Lung (tissue), 17 donors: ENCODE measurements at places on chromosomes 2 and 18. TPM values are rescaled to one million over a fixed set of nuclear protein-coding genes. Genes with fewer than 3 reads are reported as not detected.

STAT4 gene
- 4.6 TPM for total RNA-seq

ELMOD3 gene
- total RNA-seq, result 26.5 TPM

CYP27A1 gene
- total RNA-seq, result 110 TPM

M1AP gene
- total RNA-seq, result 0.94 TPM

VWA3B gene
- total RNA-seq, result 17.8 TPM

DNAJC5G gene
- not detected for total RNA-seq

ERFE gene
- 0.52 TPM for total RNA-seq

COL3A1 gene
- total RNA-seq, result 528 TPM

IHH gene
- total RNA-seq, result 4.4 TPM

SYT4 gene
- total RNA-seq, result 0.61 TPM

CTDP1 gene
- total RNA-seq, result 21.4 TPM

ZDBF2 gene
- 13.7 TPM for total RNA-seq

CDH7 gene
- total RNA-seq, result 0.40 TPM

VIT gene
- total RNA-seq, result 0.46 TPM

- H3K4me1 ChIP-seq, result peaks cover 5% of the 10 kb centered on the region
- no peaks in the 10 kb centered on the region for H3K27me3 ChIP-seq
- no peak overlapping the region for H3K4me3 ChIP-seq
- H3K27ac ChIP-seq, result no peak overlapping the region
- no peaks in the 10 kb centered on the region for H3K36me3 ChIP-seq
- DNase-seq, result no peak
These were observed 6.9 kb downstream of the SNORC start for GRCh38 chr2:232876978-232877441.

DNA sequence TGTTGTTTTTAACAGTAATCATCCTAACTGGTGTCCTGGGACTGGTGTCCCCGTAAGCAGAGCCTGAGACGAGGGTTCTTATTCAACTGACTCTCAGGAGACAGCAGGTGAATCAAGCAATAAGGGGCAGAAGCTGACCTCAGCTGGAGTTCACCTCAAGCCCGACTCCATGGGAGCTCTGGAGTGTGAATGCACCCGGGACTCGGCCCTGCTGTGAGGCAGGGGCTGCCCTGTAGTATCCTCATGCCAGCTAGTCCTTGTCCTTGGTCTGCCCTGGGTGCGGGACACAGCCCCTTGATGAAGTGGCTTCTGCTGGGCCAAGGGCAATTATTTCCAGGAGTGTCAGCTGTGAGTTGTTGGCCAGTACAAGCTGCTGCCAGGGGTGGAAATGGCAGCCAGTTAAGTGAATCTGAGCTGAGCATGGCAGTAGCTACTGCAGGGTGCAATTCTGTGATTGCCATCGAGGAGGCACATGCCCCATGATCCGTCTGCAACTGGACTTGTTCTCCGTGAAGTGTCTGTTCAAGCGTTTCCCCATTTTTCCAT, 54.9 kb upstream of the OTOS start:
- H3K27me3 ChIP-seq, result peaks cover 6% of the 10 kb centered on the region
- H3K36me3 ChIP-seq, result no peaks in the 10 kb centered on the region
- DNase-seq, result no peak
- no peak overlapping the region for H3K4me3 ChIP-seq
- H3K27ac ChIP-seq, result no peak overlapping the region

GRCh38 chr2:86072271-86072858, 33.3 kb downstream of the POLR1A start:
- peaks cover 7% of the 10 kb centered on the region for H3K4me1 ChIP-seq
- no peak for DNase-seq
- peak overlapping the region; percentile 76 for H3K27ac ChIP-seq

DNA sequence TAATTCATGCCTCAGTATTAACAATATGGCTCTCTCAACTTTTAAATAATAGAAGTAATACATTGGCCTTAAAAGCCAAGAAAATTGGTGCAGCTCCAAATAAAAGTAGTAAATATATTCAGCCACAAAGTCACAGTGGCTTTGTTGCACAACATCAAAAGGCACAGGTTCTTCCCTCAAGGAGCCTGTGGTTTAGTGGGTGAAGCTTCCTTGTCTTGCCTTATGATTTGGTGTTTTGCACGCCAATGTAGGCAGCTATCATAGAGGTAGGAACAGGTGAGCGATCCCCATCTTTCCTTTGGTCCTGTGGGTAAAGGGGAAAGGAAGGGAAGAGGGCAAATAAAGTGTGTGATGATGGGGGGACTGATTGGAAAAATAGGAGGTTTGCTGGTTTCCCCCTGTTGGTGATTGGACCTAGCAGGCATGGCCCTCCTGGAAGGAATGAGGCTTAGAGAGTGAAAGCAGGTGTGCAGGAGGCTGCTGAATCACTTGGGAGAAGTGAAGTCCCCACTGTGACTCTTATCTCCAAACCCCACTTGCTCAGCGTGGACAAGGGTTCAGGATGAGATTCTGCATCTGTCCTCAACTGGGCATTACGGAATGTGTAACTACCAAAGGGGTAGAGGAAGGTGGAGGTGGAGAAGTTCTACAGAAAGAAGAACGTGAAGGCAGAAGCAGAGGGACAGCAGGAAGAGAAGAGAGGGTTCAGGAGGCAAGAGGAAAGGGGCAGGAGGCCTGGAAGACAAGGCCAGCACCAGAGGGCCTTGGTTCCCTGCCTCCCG, 20.1 kb upstream of the TNP1 start:
- DNase-seq, result no peak
- no peaks in the 10 kb centered on the region for H3K36me3 ChIP-seq
- H3K4me3 ChIP-seq, result no peak overlapping the region

DNA sequence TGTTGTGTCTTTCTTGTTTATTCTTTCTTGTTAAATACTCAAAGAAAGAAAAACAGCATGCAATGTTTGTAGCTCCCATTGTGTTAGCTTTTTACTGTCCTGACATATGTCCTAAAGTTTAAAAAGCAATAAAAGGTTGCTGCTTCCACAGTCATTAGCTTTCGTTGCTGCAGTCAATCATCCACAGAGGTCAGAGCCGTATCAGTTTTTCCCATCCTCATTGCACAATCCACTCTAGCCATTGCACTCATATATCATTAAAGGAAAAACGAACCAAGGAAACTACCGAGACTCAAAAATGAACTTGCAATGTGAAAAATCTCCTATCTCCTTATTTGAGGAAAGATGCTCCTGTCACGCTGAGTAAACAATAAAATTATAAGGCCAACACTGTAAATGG, 954.1 kb downstream of the DPP10 start:
- H3K27ac ChIP-seq, result no peak overlapping the region
- H3K27me3 ChIP-seq, result no peaks in the 10 kb centered on the region
- H3K4me1 ChIP-seq, result no peaks in the 10 kb centered on the region
- no peak overlapping the region for H3K4me3 ChIP-seq
- H3K36me3 ChIP-seq, result no peaks in the 10 kb centered on the region

- no peak overlapping the region for H3K4me3 ChIP-seq
- no peak overlapping the region for H3K27ac ChIP-seq
- DNase-seq, result peak; percentile 65
- no peaks in the 10 kb centered on the region for H3K27me3 ChIP-seq
- H3K4me1 ChIP-seq, result no peaks in the 10 kb centered on the region
These were observed 272.7 kb upstream of the DOK6 start for GRCh38 chr18:69127873-69128500.

GRCh38 chr2:197383825-197384224, 51.0 kb downstream of the SF3B1 start:
- no peaks in the 10 kb centered on the region for H3K36me3 ChIP-seq
- H3K27me3 ChIP-seq, result no peaks in the 10 kb centered on the region
- no peak overlapping the region for H3K4me3 ChIP-seq

GRCh38 chr18:31648966-31649429, 35.4 kb downstream of the B4GALT6 start:
- DNase-seq, result no peak
- no peak overlapping the region for H3K4me3 ChIP-seq
- H3K4me1 ChIP-seq, result no peaks in the 10 kb centered on the region
- H3K27ac ChIP-seq, result no peak overlapping the region

GRCh38 chr2:216916956-216917650, 57.2 kb upstream of the TNP1 start:
- H3K4me1 ChIP-seq, result no peaks in the 10 kb centered on the region
- no peak overlapping the region for H3K4me3 ChIP-seq
- H3K27ac ChIP-seq, result no peak overlapping the region
- no peaks in the 10 kb centered on the region for H3K36me3 ChIP-seq

GRCh38 chr2:100831831-100832230, 11.9 kb downstream of the NPAS2 start:
- no peak overlapping the region for H3K4me3 ChIP-seq
- H3K27me3 ChIP-seq, result no peaks in the 10 kb centered on the region
- H3K4me1 ChIP-seq, result peaks cover 5% of the 10 kb centered on the region

DNA sequence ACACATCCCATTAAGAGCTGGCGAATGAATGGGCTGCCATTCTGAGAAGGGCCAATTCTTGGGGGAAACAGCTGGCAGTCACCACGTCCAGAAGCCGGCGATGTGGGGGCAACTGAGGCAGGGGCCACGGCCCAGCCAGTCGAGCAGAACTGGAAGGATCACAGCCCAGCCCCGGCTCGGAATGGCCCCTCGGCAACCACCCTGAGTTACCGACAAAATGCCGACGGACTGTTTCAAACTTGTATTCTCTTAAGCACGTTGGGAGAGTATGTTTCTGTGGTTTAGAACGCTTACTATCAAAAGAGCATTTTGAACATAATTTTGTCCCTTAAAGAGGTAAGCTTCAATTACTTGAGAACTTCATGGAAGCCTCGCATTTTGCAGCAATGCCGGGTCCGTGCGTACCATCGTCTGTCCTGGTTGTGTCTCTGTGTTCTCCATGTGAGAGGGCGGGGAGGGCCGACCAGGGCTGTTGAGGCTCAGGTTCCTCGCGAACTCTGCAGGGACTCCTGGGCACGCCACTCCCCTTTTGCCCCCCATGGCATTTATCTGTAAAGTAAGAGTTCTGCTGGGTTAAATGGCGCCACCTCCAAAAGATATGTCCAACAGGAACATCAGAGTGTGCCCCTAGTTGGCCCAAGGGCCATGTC, 155.9 kb downstream of the TWIST2 start:
- H3K36me3 ChIP-seq, result no peaks in the 10 kb centered on the region
- H3K27me3 ChIP-seq, result no peaks in the 10 kb centered on the region
- no peak overlapping the region for H3K27ac ChIP-seq
- peaks cover 2% of the 10 kb centered on the region for H3K4me1 ChIP-seq
- no peak overlapping the region for H3K4me3 ChIP-seq

- H3K4me1 ChIP-seq, result no peaks in the 10 kb centered on the region
- H3K27ac ChIP-seq, result no peak overlapping the region
- no peaks in the 10 kb centered on the region for H3K36me3 ChIP-seq
- H3K27me3 ChIP-seq, result no peaks in the 10 kb centered on the region
- DNase-seq, result no peak
These were observed 64.2 kb downstream of the SNTG2 start for GRCh38 chr2:1014802-1015201.

GRCh38 chr2:62204998-62205496, 9.1 kb downstream of the B3GNT2 start:
- H3K4me1 ChIP-seq, result peaks cover 47% of the 10 kb centered on the region
- no peak overlapping the region for H3K27ac ChIP-seq
- DNase-seq, result no peak
- no peaks in the 10 kb centered on the region for H3K27me3 ChIP-seq
